ENCODE measurements at places on chromosomes 3 and 15. TPM values are rescaled to one million over a fixed set of nuclear protein-coding genes. Genes with fewer than 3 reads are reported as not detected.

The CPNE9 gene
- not detected for total RNA-seq

The DNASE1L3 gene
- not detected for total RNA-seq

- no peak for DNase-seq
- no peaks in the 10 kb centered on the region for H3K4me1 ChIP-seq
- H3K36me3 ChIP-seq, result no peaks in the 10 kb centered on the region
- H3K27me3 ChIP-seq, result no peaks in the 10 kb centered on the region
- H3K27ac ChIP-seq, result no peak overlapping the region
- H3K4me3 ChIP-seq, result no peak overlapping the region
Measured at GRCh38 chr3:30467596-30468238, 138.7 kb upstream of the TGFBR2 start.

- H3K36me3 ChIP-seq, result no peaks in the 10 kb centered on the region
- no peak overlapping the region for H3K27ac ChIP-seq
- H3K4me1 ChIP-seq, result peaks cover 14% of the 10 kb centered on the region
- no peak overlapping the region for H3K4me3 ChIP-seq
- no peak for DNase-seq
Measured at GRCh38 chr15:75929799-75930565, 26.3 kb downstream of the FBXO22 start.

- H3K36me3 ChIP-seq, result no peaks in the 10 kb centered on the region
- no peak for DNase-seq
- no peak overlapping the region for H3K27ac ChIP-seq
- H3K4me3 ChIP-seq, result no peak overlapping the region
Measured at GRCh38 chr15:43238671-43239131, 17.9 kb upstream of the EPB42 start.

Measured in Caco-2 (cell line).